Ovary (tissue), 10 donors: ENCODE measurements at places on chromosomes 11 and 22. TPM values are rescaled to one million over a fixed set of nuclear protein-coding genes. Genes with fewer than 3 reads are reported as not detected.

The SLC22A6 gene
- total RNA-seq = not detected

The NRIP3 gene
- total RNA-seq = 0.85 TPM

The RDX gene
- 133 TPM for total RNA-seq

The OR6T1 gene
- not detected for total RNA-seq

The SLC7A4 gene
- 0.79 TPM for total RNA-seq

The LYVE1 gene
- 31.9 TPM for total RNA-seq

The RAC2 gene
- total RNA-seq = 2.3 TPM

The BSCL2 gene
- total RNA-seq = 42.5 TPM

The GAL3ST3 gene
- total RNA-seq = not detected
